LHCN-M2 (cell line): ENCODE measurements at places on chromosomes 3 and 15. TPM values are rescaled to one million over a fixed set of nuclear protein-coding genes. Genes with fewer than 3 reads are reported as not detected.
A peak's percentile ranks its signal among the peaks of the same experiment; 100 is the strongest.

Gene LDHAL6B
- total RNA-seq = not detected in 2 replicates

Gene QTRT2
- total RNA-seq = 14.9 and 16.8 TPM in 2 replicates

- peak; percentile 55 for DNase-seq
Measured at GRCh38 chr3:9955611-9956352, 3.6 kb upstream of the PRRT3 start.

GRCh38 chr15:95371664-95372063, 958.8 kb upstream of the NR2F2 start:
- DNase-seq = peak; percentile 70

DNA sequence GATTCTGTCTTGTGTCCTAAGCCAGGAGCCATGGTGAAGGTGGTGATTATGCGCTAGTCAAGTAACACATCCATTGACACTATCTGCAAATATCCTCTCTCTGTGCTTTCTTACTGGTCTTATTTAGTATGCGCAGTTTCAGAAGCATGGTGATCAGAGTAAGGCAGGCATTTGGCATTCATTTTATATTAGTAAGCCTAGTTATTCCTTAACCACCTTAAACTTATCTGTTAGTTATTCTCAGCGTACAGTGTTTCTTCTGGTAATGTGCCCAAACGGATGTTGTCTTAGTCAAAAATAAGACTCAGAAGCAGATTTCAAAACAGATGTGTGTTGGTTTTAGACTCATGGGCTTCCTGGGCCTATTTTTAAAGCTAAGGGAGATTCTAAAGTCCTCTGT, 329.2 kb downstream of the GRM7 start:
- DNase-seq = no peak

Gene MYZAP
- 0.06 TPM in 1 of 2 replicates, not detected in the other for total RNA-seq

GRCh38 chr3:152656214-152656971, 178.5 kb upstream of the P2RY1 start:
- no peak for DNase-seq
